Fibroblast of lung (primary cell): ENCODE measurements at places on chromosomes 3 and 15. TPM values are rescaled to one million over a fixed set of nuclear protein-coding genes. Genes with fewer than 3 reads are reported as not detected.

The GRK7 gene
- under 0.01 TPM in 1 of 2 replicates, not detected in the other for total RNA-seq

The DCUN1D1 gene
- total RNA-seq, result 26.6 and 27.5 TPM in 2 replicates

GRCh38 chr3:12907729-12908128 is 66.4 kb upstream of the RPL32 start:
- DNase-seq, result no peak

- no peak for DNase-seq
Observed at GRCh38 chr3:79587150-79587549, 180.6 kb downstream of the ROBO1 start.

The NIT2 gene
- total RNA-seq, result 10.3 and 13.4 TPM in 2 replicates

The CYP1A2 gene
- total RNA-seq, result not detected in 2 replicates

- no peak for DNase-seq
Observed at GRCh38 chr15:32657941-32658340, 16.4 kb downstream of the SCG5 start.

The TMPRSS7 gene
- total RNA-seq, result not detected in 2 replicates

DNA sequence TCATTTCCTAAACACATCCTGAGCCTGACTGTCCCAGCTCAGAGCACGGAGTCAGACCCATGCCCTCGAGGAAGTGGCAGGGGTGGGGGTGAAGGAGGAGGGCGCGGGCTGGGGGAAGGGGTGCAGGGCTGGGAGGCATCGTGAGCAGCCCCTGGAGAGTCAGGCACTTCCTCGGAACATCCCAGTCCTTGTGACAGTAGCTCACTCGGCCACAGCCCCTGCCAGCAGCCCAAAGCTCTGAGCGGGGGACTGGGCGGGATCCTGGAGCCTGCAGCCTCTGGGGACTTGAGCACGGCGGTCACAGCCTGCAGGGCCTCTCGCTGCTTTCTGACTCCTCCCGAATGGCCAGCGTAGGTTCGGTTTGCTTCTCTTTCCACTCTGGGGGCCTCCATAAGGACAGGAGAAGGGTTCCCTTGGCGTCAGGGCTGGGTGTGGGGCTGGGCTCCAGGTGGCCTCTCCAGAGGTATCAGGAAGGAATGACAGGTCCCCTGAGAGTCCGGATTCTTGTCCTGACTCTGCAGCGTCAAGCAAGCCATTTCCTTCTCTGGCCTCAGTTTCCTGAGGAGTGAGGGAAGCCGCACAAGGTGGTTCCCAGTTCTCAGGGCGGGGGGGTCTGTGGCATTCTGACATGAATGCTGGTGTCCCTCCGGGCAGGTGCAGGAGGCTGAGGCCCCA is 20.9 kb downstream of the PSTPIP1 start:
- DNase-seq, result no peak
